Naive thymus-derived CD8-positive, alpha-beta T cell (primary cell): ENCODE measurements at places on chromosomes 7 and 10.

DNA sequence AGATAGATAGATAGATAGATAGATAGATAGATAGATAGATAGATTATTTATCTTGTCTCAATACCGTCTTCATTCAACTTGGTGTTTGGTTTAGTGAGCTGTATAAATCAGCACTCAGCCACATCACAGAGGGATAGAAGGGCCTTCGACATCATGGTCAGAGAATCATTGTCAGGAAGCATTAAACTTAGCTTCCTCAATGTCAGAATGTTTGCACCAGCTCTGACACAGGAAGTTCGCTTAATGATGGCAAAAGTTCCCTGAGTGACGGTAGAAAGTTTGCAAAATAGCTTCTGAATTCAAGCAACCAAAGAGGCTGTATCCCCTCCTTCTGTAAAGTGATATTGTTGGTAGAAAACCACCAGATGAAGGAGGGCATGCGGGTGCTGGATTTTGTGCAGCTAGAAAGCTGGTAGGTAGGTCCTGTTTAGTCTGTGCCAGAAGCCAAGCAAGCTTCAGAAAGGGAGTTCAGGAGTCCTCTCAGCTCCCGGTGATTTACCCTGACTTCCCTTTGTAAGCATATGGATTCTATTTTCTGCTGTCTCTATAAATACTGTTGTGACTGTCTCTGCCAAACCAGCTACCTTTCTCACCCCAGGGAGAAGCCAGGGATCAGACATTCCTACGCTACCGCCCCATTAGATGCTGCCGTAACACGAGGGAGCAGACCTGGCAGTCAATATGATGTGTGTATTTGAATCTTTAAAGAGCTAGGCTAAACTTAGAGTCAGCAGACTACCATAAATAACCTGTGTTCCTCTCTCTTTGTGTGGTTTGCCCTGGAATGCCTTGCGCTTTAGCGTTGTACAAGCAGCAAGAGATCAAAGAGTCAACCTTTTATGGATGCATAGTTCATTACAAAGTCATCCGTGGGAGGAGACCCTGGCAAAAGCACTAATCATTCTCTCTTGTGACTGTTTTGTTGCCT lies 200.5 kb upstream of the KIAA1217 start:
- DNase-seq, result no peak

- DNase-seq, result no peak
These were observed 51.0 kb downstream of the RALA start for GRCh38 chr7:39674406-39674805.

GRCh38 chr7:139915864-139916716 lies 87.0 kb downstream of the TBXAS1 start:
- no peak for DNase-seq

DNA sequence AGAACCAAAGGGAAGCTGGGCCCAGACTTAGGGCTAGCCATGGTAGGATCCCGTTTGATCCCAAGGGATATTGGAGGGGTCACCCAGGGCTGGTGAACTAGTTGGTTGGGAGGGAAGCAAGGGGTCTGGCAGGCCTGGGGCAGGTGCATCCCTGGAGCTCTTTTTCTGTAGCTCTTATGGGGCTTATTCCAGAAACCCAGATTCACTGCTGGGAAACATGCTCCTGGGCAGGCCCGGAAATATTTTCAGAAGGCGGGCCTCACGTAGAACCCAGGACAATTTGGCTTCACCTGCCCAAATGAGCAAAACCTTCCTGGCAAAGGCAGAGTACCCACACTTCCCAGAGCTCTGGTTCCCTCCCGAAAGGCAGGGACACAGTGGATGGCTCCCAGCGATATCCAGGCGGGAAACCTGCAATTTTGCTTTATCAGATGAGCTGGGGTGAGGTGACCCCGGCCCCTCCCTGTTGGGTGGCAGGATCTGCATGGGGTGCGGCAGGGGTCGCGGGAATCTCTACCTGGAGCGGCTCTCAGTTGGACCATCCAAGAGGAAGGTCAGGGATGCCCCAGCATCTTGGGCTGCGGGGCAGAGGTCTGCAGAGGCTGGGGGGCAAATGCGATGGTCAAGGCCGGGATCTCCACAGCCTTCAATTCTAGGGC lies 533.9 kb downstream of the TCERG1L start:
- DNase-seq, result no peak

DNA sequence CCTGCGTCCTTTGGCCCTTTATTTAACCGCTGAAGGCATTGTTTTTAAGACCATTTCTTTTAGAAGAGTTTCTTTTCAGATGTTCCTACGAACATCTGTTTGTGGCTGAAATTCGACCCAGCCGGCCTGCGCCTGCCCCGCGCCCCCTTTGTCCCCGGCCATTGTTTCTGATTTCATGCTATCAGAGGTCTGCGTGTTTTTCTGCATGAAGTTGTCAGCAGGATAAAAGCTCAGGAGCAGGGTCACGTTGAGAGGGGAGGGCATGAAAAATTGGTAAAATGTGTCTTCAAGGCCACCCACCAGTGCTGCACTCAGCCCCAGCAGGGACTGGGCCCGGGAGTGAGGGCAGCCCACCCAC lies 43.1 kb downstream of the NKX6-2 start:
- DNase-seq, result no peak

- DNase-seq, result no peak
These were observed 25.8 kb upstream of the ADRB1 start for GRCh38 chr10:114017873-114018272.

- DNase-seq, result no peak
These were observed 10.4 kb upstream of the GPR26 start for GRCh38 chr10:123655751-123656150.

DNA sequence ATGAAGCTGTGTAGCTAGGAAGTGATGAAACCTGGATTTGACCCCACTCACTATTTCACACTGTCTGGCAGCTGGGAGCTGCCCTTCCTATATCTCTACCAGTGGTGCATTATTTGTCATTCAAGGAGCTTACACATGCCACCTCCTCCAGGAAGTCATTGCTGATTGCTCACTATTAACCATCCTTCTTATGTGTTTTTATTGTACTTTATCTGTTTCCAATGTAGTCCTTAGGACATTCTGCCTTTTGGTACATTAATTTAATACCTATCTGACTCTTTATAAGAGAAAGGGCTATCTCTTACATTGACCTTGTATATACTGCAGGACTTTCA lies 31.0 kb downstream of the HHEX start:
- DNase-seq, result no peak

DNA sequence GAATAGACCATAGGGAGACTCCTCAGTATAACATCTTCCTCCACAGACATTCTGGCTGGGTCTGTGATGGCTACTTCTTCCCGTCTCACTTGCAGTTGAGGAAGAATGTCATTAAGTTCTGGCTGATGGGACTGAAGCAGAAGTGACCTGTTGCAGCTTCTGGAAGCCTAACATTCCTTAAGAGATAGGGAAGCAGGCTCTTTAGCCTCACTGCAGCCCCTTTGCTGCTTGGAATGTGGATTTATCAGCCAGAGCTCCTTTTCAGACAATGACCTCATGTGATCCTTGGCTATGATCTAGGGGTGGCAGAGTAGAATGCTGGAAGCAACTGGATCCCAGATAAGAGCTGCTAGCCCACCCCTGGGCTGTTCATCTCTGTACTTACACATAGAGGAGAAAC lies 142.5 kb downstream of the RNF216 start:
- DNase-seq, result no peak

DNA sequence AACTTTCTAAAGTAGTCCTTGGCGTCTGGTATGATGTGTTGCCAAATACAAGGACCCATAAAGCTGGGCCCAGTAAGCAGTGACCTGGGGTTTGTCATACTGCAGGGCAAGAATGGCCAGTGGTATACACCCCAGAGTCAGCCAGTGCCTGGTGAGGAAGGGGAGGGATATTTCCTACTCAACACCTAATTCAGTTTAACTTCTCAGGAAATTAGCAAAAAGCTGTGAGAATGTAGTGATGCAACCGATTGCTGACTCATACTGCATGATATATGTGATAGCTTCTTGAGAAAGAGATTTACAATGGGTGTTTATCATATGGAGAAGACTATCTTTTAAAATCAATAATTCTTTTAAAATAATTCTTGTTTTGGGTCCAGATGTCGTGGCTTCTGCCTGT lies 889.3 kb upstream of the CELF2 start:
- no peak for DNase-seq

- no peak for DNase-seq
These were observed 50.8 kb downstream of the MYOF start for GRCh38 chr10:93431361-93431760.

DNA sequence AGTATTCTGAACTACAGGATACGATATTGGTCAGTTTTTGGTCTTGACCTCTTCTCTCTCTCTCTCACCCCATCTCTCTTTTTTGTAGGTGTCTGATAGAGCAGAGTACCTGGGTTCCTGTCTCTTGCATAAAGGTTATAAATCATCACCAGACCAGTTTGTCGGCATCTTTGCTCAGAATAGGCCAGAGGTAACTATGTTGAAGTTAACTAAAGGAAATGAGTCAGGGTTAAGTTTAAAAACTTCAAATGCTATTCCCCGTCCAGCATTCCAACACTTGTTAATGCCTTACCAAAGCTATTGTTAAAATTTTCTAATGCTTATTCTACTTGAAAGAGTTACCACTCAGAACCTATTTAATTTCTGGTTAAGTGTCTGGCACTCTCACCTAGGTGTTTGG lies 30.7 kb downstream of the ACSL5 start:
- DNase-seq, result no peak

GRCh38 chr7:135911099-135911498 lies 66.1 kb downstream of the MTPN start:
- DNase-seq, result no peak

- DNase-seq, result no peak
These were observed 32.0 kb downstream of the SND1 start for GRCh38 chr7:127683776-127684681.

DNA sequence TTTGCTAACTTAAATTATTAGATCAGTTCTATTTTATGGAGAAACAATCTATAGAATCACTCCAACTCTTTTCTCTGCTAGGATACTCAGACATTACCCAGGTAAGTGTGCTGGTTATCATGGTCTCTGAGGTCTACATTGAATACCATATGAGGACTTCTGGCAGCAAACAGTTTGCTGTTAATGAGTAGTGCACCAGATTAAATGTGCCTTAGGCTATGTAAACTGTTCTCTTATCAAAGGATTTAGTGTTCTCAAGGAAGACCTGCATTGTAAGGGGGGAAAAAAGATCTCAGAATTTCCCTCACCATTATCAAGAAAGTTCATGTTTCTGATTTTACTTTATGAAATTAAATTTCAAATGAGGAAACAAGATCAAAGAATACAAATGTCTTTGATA lies 107.5 kb downstream of the ITGB8 start:
- DNase-seq, result no peak

- DNase-seq, result no peak
These were observed 73.2 kb upstream of the GPR158 start for GRCh38 chr10:25101461-25102146.

DNA sequence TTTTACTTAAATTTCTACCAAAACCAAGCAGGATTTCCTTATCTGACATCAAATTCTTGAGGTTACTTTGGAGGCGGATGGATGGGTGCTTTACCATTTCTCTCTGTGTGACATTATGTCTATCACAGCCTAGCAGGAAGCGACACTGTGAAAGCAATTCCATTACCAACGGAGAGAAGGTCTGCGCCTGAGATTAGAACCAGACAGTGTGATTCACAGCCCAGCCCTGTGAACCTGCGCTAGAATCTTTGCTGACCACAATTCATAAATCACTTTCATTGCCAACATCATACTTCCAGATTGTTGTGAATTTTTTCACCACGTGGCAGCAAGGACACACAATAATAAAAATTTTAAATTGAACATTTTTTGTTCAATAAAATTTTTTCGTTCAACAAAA lies 126.5 kb downstream of the CUBN start:
- peak; percentile 60 for DNase-seq

DNA sequence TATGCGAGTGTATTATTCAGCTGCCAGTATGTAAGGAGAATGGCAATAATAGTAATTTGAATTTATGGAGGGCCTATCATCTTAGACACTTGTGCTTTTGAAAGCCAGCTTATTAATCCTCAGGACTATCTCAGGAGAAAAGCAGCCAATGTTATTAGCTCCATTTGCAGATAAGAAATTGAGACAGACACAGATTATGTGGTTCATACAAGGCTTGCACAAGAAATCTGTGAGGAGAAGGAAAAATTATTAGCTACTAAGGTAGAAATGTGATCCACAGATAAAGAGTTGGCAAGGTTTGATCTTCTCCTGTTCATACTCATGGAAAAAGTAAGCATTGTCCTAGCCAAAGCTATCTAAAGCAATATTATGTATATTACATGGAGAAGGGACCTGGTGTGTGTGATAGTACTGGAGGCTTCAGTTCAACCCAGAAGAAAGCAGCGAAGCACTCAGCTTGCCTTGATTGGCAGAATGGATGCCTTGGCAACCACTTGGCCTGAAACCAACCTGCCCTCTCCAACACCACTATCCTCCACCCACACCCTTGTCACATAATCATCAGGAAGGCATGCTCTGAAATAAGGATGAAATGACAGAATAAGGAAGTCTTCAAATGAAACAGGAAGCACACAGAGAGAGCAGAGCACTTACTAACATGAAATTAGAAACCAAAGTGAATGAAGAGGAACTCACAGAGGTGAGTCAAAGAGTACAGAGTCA lies 18.0 kb downstream of the MACC1 start:
- no peak for DNase-seq

- DNase-seq, result no peak
These were observed 237.6 kb downstream of the CCSER2 start for GRCh38 chr10:84565881-84566582.

DNA sequence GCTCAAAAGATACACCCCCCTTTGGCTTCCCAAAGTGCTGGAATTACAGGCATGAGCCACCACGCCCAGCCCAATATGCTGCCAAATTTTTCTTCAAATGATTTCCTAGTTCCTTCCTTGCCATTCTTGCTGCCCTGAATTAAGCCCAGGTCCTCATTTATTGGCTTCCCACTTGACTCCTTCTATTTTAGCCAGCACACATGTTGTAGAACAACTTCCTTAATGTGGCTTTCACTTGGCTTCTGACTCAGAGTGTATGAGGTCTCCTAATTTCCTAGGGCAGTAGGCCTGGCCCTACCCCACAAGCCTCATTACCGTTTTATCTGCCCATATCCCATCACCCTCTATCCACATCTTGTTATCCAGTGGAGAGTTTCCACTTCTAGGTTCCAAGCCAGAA lies 21.8 kb upstream of the HIPK2 start:
- no peak for DNase-seq

- no peak for DNase-seq
These were observed 41.9 kb downstream of the PTPRE start for GRCh38 chr10:127948791-127949190.

DNA sequence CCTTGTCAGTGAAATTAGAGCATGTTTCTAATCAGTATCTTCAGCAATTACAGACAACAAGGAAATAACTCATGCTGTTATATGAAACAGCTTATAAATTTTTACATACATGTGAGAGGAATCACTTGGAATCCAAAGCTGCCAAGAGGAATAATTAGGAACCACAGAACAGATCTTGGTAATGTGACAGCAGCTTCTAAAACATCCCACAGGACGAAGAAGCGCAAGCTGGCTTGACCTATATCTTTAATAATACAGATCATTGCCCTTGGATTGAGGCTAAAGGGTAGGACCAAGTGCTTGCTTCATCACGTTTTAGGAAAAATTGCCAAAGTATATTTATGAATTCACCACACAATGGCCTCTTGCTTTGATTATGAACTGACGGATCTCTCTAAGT lies 869.8 kb downstream of the LRMDA start:
- DNase-seq, result no peak

GRCh38 chr7:74449809-74450397 lies 3.8 kb upstream of the GTF2IRD1 start:
- peak; percentile 62 for DNase-seq

GRCh38 chr10:73997461-73997786 lies 492 bp upstream of the VCL start:
- DNase-seq, result no peak
